Activated naive CD4-positive, alpha-beta T cell treated with Interleukin-2 at 50 U/mL for 16 hours (primary cell): ENCODE measurements at places on chromosomes 11 and 22.

GRCh38 chr11:31509051-31509428 lies 382 bp downstream of the IMMP1L start:
- no peak for DNase-seq

DNA sequence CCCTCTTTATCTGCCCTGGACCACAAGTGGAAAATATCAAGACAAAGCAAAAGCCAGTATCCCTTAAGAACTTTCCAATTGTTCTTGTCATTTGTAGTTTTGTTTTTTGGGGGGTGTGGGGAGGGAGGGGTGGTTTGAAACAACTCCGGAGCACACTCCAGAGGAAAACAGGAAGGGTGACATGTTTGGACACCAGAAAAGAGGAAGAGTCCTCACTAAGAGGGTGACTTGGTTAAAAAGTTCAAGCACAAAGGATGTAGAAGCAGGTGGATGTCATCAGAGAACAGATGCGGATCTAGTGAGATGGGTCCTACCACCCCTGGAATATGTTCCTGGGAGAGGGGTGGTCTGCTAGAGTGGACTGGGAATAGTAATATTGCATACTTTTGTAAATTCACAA lies 25.8 kb downstream of the ADAMTS8 start:
- DNase-seq = no peak

- DNase-seq = no peak
Observed at GRCh38 chr11:9838229-9838628, 174.4 kb downstream of the SWAP70 start.

DNA sequence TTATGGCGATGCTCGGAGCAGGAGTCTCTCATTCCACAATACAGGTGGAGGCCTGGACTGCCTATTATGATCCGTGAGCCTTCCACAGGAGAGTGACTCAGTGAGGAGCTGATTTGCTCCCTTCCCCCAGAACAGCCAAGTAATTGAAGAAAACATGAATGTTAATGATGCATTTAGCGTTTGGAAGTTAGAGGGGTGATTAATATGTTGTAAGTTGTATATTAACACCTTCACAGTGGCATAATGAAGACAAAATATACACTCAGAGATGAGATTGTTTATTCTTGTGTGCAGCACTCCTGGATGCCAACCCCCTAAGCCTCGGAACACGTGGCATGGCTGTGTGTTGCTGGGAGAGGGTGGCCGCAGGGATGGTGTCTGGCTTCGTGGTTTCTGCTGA lies 98.6 kb downstream of the GRIK4 start:
- no peak for DNase-seq

- DNase-seq = no peak
Observed at GRCh38 chr22:34017205-34017604, 96.9 kb upstream of the LARGE1 start.

- DNase-seq = no peak
Observed at GRCh38 chr11:93984196-93984567, 37.0 kb upstream of the HEPHL1 start.

DNA sequence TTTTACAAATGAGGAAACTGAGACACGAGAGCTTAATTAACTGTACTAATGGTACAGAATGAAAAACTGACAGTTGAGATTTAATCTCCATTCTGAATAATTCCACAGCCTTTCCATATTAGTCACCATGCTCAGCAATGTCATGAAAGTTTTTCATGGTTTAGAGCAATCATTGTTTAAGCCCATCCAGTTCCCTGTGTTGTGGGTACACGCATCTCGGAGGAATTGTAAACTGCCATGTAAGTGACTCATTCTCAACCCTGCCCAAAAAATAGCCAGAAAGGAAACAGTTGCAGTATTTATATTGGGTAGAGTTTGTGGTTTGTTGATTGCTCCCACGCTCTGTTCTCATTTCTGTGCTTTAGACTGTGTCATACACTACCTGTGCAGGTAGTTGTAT lies 1790.8 kb downstream of the LRRC4C start:
- DNase-seq = no peak
